ENCODE measurements at places on chromosomes 12 and 14. TPM values are rescaled to one million over a fixed set of nuclear protein-coding genes. Genes with fewer than 3 reads are reported as not detected.

- H3K27ac ChIP-seq: no peak overlapping the region
- H3K4me3 ChIP-seq: no peak overlapping the region
- DNase-seq: no peak
- H3K4me1 ChIP-seq: no peaks in the 10 kb centered on the region
- no peaks in the 10 kb centered on the region for H3K36me3 ChIP-seq
Measured at GRCh38 chr14:72645706-72646105, 248.2 kb downstream of the DPF3 start.

DNA sequence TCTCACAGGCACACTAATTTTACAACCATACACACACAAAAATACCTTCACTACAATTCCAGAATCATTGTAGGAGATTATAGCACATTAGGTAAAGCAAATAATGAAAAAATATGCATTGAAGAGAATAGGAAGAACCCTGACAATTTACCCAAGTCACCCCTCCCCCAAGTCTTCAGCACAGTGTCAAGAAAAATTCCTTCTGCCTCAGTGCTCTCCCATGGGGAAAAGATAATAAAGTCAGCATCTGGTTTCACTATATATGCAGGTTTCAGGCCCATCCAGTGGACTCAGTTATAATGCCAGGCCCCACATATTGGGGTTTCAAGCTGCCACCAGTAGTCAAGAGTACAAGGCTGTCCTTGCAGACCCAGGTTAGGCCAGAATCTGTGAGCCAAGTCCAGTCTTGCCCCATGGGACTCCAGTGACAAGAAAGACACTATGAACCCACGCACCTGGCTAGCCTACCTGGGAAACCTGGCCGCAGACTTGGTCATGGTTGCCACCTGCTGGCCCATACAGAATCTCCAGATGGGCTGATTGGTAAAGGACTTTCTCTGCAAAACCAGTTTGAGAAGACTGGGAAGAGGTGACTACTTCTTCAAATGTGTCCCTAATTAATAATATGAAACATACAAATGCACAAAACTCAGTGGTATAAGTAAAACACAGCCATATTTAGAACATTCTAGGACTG lies 398.6 kb upstream of the FLRT2 start:
- no peak overlapping the region for H3K27ac ChIP-seq
- H3K4me1 ChIP-seq: no peaks in the 10 kb centered on the region
- no peaks in the 10 kb centered on the region for H3K27me3 ChIP-seq

Gene LRRK2
- 288 TPM for total RNA-seq

Gene LRP6
- total RNA-seq: 136 TPM

Gene RPGRIP1
- total RNA-seq: 1.0 TPM

Gene CCDC197
- total RNA-seq: not detected

Data from upper lobe of left lung (tissue), 6 donors.